ENCODE measurements at places on chromosomes 1 and 21.

DNA sequence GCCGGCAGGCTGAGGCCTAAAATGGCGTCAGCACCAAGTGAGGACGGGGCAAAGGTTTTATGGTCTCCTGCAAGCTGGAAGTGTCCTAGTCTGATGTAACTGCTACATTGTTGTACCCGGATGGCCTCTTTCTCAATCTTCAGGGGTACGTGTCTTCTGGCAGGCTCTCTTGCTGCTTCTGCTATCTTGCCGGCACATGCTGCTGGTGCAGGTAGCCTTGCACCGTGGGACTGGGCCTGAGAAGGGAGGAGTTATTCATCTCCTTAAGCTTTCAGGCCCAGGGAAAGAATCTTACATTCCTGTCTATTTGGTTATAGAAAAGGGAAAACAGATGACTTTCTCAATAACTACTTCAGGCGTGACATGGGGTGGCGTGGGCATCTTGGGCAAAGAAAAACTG lies 72.2 kb downstream of the ZNF678 start:
- no peak for DNase-seq

DNA sequence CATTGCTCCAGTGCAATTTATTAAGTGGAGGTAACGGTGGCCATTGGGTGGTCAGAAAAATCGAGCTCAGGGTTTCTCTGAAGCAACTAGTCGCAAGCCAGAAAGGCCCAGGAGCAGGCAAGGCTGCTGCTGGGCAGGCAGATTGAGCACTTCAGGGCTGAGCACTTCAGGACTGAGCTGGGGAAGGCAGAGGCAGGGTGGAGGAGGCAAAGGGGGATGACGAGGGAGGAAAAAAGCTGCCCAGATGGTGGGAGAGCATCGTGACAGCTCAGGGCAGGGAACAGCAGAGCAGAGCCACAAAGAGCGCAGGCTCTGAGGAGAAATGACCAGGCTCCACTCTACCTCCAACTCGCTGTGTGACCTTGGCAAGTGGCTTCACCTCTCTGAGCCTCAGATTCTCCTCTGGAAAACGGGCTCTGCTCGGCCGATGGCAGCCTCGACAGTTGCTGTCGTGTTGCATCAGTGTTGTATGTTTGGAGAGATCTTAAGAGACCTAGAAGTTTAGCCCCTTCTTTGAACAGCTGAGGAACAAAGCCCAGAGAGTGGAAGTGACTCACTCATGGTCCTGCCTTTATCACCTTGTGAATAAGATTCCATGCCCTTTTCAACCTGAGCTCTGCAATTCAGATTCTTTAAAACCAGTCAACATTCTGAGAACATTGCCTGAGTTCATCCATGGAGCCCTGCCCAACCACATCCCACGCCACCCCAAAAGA lies 141.4 kb downstream of the SYF2 start:
- DNase-seq, result no peak

DNA sequence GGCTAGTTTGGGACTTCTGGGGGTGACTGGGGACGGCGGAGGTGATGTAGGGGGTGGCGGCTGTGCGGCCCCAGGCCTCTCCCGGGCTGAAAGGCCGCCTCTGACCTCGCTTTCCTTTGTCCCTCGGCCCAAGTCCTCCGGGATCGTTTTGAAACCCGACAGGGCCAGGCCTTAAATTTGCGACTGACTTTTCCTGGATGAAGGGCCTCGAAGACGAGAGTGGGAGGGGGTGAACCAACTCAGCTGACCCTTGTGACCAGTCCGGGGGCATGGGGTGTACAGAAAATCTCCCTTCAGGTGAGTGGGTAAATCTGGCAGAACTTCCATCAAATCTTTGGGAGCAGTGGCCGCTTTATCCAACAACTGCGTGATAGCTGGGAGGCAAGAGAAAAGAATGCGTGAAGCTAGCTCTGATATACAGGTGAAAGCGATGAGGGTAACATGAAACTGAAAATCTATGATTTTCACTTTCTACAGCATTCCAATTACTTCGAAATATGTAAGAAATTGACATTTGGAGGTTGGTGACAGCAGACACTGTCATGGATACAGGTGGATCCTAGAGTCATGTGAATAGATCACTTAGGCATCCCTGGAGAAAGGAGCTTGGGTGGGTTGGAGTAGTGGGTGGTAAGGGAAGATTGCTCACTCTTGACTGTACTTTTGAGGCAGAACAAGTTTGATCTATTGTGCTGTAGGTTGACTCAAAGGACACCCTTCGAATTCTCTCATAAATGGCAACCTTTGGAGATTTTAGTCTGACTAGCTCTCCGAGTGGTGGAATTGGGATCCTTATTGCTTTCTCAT lies 885 bp downstream of the AHCYL1 start:
- no peak for DNase-seq

DNA sequence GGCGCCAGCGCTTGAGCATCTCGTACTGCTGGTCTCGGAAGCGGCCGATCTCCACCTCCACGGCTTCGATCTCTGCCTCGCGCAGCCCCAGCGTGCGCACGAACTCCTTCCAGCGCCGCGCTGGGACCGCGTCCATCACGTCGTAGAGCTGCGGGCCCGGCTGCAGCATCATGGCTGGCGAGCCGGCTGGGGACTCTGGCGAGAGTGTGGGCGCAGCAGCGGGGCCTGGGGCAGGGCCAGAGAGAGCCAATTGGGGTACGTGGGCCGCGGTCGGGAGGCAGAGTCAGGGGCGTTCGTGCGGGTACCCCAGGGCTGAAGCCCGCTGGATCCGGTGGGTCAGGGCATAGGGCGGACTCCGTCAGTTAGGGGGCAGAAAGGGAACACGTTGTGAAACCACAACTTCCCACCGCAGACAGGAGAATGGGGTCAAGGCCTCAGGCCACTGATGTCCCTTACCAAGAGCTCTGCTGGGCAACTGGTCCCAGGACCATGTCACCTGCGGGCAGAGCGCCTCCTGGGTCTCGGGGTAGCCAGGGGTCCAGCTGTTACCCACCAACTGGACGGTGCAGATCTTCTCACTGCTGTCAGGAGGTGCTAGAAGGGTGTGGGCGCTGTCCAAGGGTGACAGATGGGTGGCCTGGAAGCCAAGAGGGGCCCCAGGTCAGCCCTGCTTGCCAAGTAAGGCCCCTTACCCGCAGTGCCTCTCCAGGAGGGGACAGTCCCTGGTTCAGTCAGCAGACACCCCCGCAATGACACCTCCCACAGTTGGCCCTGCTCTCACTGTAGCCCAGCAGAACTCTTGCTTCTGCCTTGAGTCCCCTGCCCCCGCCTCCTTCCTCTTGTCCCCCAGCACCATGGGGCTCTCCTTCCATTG lies 4.2 kb downstream of the TNFRSF25 start:
- no peak for DNase-seq

DNA sequence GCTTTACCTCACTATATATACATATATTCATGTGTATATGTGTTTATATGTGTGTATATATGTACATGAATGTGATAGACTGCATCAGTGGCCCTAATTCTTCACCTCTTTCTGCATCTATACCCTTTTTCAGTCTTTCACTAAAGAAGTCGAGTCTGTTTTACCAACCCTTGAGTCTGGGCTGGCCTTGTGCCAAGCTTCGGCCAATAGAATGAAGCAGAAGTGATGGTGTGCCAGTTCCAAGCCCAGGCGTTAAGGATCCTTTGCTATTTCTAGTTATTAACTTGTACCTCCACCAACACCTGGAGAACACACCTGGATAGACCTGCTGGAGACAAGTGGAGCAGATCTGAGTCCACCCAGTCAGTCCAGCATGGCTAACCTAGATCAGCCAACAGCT lies 61.6 kb upstream of the PPM1J start:
- no peak for DNase-seq

DNA sequence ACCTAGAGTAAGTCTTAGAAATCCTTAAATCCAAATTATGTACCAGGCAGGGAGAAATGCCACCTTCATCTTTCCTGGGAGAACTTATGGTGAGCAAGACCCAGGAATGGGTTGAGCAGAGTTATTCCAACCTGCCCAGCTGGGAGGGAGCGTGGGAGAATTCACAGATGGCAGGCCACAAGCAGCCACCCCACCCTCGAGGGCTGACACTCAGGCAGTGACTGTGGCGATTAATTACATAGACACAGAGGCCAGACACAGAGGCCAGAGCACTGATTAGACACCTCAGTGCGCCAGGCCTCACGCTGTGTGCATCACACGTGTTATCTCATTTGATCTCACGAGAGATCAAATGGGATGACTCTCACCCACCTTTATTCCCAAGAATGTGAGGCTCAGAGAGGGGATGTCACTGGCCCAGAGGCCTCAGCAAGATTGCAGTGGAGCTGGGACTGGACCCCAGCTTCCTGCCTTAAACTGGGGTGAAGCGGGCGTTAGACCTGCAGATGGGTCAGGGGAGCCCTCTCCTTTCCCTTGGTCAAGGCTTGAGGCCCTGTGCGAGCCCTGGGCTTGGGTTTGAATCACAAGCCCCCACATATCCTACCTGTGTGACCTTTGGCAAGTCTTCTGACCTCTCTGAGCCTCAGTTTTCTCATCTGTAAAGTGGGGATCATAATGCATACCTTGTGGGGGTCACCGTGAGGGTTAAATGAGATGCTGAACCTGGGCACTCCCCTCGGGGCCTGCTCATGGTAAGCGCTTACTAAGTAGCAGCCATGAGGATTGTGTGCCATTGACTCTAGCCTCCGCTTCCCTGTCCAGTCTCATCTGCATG lies 28.8 kb upstream of the PADI4 start:
- no peak for DNase-seq

GRCh38 chr1:212317916-212318315 lies 32.7 kb downstream of the PPP2R5A start:
- DNase-seq, result no peak

- DNase-seq, result no peak
These were observed 70.1 kb downstream of the EPHB2 start for GRCh38 chr1:22780696-22781095.

DNA sequence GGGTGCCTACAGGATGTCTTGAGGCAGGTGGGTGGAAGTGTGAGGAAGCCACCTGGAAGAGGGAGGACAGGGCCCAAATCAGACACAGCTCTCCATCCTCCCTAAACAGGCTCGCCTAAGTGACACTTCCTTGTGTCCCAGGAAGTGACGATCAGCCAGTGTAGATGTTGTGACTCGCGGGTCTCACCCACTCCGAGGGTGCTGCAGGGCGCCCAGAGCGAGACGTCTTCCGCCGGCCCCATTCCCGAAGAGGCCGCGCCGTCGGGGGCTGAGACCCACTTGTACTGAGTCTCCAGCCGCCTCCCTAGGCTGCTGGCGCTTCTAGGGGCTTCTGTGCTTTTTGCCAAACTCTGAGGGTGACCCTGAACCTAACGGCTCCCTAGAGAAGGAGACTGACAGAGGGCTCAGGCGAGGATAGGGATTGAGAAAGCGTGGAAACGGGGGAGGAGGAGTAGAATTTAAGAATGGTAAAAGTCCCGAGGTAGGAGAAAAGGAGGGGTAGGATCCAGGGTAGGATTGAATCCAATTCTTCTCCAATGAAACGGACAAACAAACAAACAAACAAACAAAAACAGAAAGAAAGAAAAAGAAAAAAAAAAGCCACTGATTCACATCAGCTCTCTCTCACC lies 543 bp upstream of the MARK1 start:
- no peak for DNase-seq

GRCh38 chr1:56977910-56978309 lies 12.1 kb upstream of the C8B start:
- no peak for DNase-seq

GRCh38 chr1:91672601-91673161 lies 172.0 kb downstream of the CDC7 start:
- DNase-seq, result no peak

GRCh38 chr1:155178441-155179111 lies 4.9 kb downstream of the TRIM46 start:
- no peak for DNase-seq

GRCh38 chr1:204931313-204931712 lies 60.7 kb downstream of the NFASC start:
- no peak for DNase-seq

- no peak for DNase-seq
These were observed 7.2 kb downstream of the ZNF687 start for GRCh38 chr1:151289080-151289935.

- no peak for DNase-seq
These were observed 56.1 kb upstream of the F3 start for GRCh38 chr1:94597701-94598100.

- no peak for DNase-seq
These were observed 40.7 kb downstream of the MAP3K21 start for GRCh38 chr1:233368106-233368788.

DNA sequence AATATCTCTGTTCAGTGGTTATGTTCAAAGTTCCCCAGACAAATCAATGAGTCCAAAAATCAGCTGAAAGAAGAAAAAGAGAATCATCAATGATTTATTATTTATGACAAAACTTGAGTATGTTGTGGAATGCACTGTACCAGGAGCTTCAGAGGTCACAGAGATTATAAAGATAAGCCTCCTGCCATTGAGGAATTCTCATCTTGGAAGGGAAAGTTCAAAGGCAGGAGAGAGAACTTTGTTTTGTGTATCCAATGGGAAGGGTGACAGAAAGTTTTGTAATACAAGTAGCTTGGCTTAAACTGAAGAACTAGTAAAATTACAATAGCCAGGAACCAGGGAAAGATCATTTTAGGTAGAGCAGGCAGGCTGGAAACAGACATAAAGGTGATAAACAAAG lies 367.7 kb downstream of the VAV3 start:
- DNase-seq, result no peak

DNA sequence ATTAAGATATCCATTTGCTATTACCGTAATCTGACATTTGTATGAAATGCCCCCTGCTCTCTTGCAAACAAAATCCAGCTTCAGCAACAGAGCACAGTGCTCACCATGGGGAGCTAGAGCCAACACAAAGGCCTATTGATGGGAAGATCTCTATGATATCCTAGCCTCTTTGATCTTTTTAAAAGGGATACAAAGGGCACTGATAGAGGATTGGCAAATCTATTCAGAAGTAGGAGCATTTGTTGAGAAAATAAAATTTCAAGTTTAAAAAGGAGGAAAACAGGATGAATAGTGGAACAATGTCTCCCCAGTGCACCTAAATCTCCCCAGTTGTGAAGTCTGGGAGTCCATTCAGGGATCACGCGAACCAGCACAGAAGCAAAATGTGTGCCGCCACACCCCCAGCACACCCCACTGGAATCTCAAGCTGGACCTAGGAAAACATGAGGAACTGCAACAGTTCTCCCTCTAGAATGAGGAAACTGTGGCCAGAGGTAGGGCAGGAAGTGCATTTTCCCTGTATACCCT lies 32.2 kb downstream of the MRAP start:
- no peak for DNase-seq

- no peak for DNase-seq
These were observed 200.6 kb downstream of the RGS7 start for GRCh38 chr1:241156231-241156965.
